ENCODE measurements at places on chromosomes 1 and 21.

GRCh38 chr1:207831517-207832327, 79.2 kb downstream of the CD34 start:
- DNase-seq, result no peak

GRCh38 chr1:44436401-44437106, 31.5 kb downstream of the RNF220 start:
- no peak for DNase-seq

DNA sequence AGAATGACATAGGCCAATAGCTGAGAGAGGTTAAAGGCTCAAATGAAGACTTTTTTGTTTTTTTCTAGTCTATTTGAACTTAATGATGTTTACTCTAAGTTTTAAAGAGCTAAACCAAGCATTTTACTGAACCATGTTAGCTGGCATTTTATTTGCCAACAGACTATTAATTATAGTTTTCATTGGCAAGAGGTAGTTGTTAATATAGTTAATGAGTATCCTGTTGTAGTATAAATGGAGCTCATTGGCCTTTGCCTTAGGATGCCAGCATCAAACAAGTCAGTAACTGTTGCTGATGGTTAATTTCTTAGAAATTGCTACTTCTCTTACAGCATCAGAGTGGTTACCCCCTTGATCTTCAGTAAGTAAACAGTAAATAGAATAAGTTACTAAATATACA, 339.0 kb upstream of the B3GALT2 start:
- DNase-seq, result no peak

- no peak for DNase-seq
These were observed 10.1 kb upstream of the LRRC71 start for GRCh38 chr1:156910309-156910782.

GRCh38 chr1:204495078-204495753, 611 bp upstream of the PIK3C2B start:
- no peak for DNase-seq

- no peak for DNase-seq
These were observed 509.6 kb upstream of the CXADR start for GRCh38 chr21:17003258-17003615.

- DNase-seq, result no peak
These were observed 85.2 kb downstream of the SDCCAG8 start for GRCh38 chr1:243341074-243341473.

- no peak for DNase-seq
These were observed 6.1 kb upstream of the KRTAP23-1 start for GRCh38 chr21:30354308-30355005.

- no peak for DNase-seq
These were observed 29.6 kb downstream of the VANGL2 start for GRCh38 chr1:160429702-160430535.

DNA sequence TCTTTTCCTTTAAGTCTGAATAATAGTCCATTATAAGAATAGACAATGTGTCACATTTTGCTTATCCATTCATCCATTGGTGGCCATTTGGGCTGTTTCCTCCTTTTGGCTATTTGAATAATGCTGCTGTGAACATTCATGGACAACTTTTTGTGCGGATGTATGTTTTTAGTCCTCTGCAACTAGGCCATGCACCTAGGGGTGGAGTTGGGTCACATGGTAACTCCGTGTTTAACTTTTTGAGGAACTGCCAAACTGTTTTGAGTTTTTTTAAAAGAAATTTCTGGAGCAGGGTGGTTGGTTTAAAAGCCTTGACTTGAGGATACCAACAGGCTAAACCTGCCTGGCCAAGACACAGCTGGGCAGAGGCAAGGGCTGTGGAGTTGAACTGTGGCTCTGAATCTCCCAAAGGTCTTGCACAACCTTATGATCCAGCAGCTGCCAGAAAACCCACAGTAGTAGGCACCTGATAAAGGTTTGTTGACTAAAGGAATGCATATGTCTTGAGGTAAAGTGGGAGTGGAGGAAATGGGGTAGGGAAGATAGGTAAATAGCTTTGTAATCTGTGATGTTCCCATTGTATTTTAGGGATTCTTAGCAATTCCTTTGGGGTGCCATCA, 5.6 kb upstream of the RPTN start:
- no peak for DNase-seq

DNA sequence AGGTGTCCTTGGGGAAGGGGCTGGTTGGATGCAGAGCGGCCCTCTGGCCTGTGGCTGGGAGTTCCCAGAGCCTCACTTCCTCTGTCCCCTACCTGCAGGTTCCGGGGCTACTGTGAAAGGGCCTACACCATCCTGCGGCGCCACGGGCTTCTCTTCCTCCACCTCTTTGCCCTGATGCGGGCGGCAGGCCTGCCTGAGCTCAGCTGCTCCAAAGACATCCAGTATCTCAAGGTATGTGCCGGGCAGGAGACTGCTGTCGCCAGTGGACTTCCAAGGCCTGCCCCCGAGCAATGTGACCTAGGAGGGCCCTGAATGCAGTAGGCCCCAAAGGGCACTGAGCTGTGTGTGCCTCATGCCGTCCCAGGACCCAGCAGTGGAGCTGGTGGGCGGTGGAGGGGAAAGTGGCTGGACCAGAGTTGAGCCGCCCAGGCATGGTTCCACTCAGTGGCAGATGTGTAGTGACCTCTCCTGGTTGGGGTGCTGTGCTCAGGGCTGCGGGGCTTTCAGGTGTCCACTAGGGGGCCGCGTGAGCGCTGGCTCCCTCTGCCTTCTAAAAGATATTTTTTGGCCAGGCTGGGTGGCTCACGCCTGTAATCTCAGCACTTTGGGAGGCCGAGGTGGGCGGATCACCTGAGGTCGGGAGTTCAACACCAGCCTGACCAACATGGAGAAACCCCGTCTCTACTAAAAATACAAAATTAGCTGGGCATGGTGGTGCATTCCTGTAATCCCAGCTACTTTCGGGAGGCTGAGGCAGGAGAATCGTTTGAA, 73.4 kb downstream of the PIK3CD start:
- no peak for DNase-seq

DNA sequence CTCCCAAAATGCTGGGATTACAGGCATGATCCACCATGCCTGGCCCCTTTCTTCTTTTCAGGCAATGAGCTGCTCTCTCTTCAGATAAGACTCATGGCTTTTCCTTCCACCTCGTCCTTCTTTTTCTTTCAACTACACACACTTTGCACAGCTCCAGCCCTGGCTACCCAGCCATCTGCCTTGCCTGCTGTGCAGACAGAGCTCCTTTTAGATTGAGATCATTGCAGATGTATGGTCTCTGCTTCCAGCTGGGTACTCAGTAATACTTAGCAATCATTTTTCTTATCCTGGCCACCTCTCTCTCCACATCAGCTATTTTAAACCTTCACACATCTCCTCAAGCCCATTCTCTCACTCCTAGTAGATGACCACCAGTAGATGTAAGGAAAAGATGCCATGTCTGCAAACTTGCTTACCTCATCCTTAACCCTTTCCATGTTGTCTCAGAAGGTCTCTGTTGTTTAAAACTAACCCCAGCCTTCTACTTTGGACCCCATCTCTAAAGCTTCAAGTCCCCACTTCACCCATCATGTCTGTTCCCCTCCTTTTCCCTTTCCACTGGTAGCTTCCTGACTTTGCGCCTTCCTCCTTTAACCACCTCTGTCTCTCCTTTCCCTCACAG, 7.3 kb downstream of the RAB4A start:
- DNase-seq, result no peak

GRCh38 chr21:30620522-30620921, at the start of gene KRTAP20-4:
TSS of gene KRTAP20-4 (plus strand) at chr21:30620627.
- no peak for DNase-seq

DNA sequence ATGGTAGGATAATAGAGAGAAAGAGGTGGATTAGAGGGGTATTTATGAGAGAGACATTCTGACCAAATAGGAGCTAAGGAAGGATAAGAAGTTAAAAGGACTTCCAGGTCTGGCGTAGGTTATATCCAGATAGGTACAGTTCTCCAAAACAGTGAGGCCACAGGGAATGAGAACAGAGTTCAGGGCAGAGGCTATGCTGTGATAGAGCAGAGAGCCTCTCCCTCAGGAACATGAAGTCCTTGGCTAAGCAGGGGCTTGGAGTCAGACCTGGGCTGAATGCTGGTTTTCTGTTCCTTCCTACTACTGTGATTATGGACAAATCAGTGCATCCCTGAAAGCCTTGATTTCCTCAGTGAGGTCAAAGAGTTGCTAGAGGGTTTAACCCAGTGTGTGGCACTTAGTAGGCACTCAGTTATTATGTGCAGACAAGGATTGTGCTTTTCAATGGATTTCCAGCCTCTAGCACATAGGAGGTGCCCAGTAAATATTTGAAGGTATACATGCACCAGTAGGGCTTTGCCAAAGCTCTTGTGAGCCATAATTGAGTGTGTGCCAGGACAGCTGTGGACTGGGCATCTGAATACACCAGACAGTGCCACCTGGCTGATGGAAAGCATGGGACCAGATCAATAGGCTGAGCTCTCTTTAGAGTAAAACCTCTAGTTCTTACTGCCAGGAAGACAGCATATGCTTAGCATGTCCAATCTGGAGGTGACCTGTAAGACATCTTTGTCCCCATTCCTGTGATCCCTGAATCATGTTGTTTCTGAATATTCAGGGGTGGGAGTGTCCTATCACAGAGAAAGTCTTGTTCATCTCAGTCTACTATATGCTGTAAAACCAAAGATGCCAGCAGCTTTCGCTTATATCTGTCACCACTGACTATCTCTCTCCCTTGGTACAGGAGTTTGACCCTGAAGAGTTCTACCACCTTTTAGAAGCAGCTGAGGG, 111.1 kb downstream of the PIK3R3 start:
- DNase-seq, result no peak

- no peak for DNase-seq
These were observed 12.7 kb downstream of the C1QB start for GRCh38 chr1:22665752-22666151.

DNA sequence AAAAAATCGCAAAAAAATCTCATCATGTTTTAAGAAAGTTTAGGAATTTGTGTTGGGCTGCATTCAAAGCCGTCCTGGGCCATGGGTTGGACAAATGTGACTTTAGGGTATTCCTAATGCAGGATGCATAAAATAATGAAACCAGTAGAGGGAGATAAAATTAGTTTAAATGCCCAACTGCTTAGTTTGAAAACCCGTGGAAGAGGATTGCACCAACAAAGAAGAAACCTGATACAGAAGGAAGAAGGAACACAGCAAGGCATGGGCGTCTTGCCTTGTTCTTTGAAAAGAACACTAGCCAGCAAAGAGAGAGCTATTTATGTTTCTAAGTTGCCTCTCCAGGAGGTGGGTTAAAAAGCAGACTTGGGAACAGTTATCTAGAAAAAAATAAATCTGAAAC, 37.9 kb downstream of the WDR3 start:
- DNase-seq, result no peak
